EL (cell line): ENCODE measurements at places on chromosomes 12 and 14.
A peak's percentile ranks its signal among the peaks of the same experiment; 100 is the strongest.

DNA sequence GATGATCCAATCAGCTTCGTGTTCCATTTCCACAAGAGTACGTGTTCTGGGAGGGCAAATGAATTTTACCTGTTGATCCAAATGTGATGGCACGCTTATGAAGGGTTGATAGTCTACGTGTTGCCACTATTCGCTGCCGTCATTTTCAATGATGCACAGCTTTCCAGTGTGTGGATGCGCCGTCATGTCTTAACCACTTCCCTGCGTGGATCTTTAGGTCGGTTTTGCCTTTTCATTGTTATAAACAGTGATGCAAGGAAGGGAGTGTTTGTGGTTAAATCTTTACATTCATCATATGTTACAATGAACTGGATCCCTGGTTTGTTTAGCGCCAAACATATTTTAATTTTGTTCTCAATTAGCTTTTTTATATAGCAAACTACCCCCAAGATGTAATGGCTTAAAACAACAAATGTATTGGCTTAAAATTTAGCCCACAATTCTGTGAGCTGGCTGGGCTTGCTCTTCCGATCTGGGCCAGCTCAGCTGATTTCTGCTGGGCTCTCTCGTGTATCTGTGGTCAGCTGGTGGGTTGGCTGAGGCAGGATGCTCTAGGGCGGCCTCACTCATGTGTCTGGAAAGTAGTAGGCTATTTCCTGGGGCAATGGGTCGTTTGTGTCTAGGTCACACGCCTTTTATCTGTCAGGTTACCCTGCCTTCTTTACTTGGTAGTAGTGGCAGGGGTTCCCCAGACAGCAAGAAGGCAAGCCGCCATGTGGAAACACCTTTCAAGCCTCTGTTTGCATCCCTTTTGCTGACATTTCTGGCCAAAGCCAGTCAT is 176.7 kb downstream of the CRADD start:
- DNase-seq = no peak

DNA sequence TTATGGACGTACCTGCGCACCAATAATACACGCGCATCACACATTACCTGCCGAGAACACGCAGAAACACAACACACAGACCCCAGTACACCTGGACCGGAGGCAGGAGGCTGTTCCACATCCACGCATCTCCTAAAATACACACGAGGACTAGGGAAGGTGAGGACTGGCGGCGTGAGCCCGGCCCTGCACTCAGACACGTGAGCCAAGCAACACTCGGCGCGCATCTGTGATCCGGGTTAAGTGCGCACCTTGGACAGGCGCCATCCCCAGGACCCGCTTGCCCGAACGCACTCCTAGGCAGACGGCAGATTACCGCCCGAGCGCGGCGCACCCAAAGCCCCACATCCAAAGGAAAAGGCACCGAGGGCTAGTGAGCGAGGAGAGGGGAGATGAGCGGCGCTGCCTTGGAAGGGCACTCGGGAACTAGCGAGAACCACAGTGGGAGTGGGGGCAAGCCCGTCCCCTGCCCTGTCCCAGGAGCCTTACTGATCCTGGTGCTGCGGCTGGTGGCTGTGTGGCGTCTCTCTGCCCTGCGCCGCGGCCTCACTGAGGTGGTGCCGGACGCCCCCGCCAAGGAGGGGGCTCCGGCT is 417 bp downstream of the GLS2 start:
- DNase-seq = peak; percentile 17

- no peak for DNase-seq
Observed at GRCh38 chr12:18502422-18502968, 235.3 kb downstream of the PLCZ1 start.

DNA sequence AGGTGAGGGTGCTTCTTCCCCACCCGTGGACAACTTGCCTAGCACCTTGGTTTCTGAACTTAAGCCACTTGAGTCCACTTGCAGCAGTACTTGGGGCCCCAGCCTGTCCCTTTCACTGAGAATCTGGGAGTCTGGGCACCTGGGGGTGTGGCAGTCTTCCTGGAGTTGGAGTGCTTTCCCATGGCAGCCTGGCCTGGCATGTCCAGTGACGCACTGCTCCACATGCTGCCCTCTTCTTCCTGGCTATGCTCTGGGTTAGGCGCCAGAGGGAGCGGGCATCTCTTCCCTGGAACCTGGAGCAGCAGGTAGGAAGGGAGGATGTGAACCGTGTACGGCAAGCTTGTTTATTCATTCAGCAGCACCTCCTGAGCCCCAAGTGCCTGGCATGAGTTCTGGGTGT is 76.4 kb downstream of the PAPOLA start:
- DNase-seq = no peak

- no peak for DNase-seq
Observed at GRCh38 chr12:117313926-117314325, 47.5 kb downstream of the NOS1 start.

- no peak for DNase-seq
Observed at GRCh38 chr12:94263905-94264561, 115.7 kb downstream of the PLXNC1 start.

GRCh38 chr12:57890191-57891115 is 43.9 kb upstream of the CTDSP2 start:
- no peak for DNase-seq

DNA sequence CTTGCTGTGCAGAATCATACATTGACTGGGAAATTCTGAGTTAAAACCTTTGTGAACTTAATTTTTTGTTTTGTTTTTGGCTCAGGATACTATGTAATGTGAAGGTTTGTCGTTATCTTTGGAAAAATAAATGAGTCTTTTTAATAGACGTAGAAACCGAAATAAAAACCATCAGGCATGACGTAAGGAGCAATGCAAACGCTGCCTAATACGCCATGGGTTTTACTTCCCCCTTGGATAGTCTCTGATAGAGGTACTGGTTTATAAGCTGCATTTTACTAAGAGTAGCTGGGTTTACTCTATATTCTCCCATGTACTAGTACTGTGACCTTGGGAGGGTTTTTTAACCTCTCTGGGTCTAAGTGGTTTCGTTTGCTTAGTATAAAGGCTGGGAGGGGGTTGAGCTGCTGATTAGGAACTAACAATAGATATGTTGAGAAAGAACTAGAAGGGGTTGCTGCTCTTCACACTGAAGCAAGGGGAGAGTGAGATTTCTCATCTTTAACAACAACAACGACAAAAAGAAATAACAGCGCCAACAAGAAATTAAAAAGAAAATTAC is 66.8 kb upstream of the SLCO1C1 start:
- no peak for DNase-seq
